ENCODE measurements at places on chromosomes 16 and 17.

DNA sequence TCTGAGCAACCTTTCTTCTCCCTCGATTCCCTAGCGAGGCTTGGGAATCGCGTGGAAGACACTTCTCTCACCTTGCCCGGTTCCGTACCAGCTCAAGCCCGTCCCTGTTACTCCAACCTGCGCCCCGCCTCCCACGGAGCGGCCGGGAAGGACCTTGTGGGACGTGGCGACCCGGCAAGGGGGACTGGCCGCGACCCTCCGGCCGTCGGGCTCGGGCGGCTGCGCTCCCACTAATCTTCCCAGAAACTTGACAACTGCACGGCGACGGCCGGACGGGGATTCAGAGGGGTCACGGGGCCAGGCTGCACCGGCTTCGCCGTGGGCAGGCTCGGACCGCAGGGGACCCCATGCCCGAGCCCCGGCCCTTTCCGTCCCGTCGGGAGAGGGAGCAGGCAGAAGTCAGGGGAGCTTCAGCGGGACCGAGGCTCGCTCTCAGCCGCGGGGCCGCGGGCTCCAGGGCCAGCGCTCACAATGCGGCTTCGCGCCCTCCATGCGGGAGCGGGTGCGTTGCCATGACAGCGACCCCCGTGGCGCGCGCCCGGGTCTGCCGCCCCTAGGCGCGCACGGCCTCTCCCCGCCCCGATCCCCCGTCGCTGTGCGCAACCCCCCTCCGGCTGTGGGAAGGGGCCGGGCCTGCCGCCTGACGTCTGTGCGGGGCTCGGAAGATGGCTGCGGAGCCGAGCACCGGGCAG is at the start of gene SGSM2:
TSS of gene SGSM2 (plus strand) at position 650 of the 692 bp plus-strand sequence. CDS start 188 bp downstream, outside the sequence.
- peak; percentile 59 for DNase-seq

DNA sequence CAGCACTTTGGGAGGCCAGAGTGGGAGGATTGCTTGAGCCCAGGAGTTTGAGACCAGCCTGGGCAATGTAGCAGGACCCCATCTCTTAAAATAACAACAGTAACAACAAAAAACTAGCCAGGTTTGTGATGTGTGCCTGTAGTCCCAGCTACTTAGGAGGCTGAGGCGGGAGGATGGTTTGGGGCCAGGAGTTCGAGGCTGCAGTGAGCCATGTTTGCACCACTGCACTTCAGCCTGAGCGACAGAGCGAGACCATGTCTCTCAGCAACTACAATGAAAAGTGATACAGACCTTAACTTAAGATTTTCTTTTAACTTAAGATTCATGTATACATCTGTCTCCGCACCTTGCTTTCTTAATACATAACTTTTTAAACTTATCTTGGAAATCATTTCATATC is 17.2 kb downstream of the NKD1 start:
- no peak for DNase-seq

DNA sequence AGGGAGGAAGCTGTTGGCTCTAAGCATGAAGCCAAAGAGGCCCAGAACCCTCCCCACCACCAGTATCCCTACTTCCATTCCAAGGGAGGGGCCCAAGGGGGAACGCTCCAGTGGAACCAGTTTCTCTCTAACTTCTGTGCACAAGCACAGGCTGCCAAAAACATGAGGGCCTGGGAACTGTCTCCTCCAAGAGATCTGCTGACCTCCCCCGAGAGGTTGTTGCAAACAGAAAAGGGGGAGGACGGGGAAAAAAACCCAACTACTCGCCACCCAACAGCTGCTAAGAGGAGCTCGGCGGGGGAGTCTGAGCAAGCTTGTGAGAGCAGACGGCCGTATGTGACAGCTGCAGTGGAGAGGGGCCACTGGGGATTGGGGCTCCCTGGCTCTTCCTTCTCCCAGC is 15.7 kb upstream of the SLC35B1 start:
- no peak for DNase-seq

- no peak for DNase-seq
Measured at GRCh38 chr17:40331743-40332641, 23.0 kb downstream of the RARA start.

GRCh38 chr17:60926466-60927183 is 249.0 kb downstream of the BCAS3 start:
- DNase-seq, result no peak

DNA sequence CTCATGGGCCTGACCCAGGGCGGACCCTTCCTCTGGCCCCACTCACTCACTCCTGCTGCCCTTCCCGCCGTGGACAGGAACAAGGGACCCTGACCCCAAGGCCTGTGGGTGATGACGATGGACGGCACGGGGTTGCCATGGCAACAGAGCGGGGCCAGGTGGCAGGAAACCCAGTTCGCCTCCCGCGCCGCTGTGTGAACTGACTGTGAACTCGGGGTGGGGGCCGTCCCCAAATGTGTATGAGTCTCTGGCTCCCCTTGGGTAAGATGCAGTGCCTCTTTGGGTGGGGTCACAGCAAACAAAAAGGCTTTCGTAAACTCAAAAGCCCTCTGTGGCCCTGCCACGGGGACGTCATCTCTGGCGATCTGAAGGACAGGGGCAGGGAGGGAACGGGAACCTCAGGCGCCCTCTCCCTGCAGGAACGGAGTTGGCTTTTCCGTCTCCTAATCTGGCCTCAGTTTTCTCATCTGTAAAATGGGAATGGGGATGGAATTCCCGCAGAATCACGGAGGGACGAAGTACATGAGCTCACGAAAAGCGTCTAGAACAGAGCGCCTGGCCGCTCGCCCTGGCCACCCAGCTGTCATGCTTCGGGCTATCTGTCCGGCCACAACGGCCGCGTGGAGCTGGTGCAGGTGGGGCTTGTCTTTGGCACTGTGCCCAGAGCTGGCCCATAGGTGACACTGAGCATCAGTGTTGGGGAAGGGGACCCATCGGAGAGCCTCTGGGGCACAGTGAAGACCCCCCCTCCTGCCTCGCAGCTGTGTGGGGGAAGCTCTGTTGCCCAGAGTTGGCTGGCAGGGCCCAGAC is 44.9 kb upstream of the PABPN1L start:
- DNase-seq, result no peak

GRCh38 chr16:85891776-85892166 is 7.2 kb upstream of the IRF8 start:
- DNase-seq, result no peak

GRCh38 chr16:17278988-17279387 is 191.8 kb downstream of the XYLT1 start:
- no peak for DNase-seq

DNA sequence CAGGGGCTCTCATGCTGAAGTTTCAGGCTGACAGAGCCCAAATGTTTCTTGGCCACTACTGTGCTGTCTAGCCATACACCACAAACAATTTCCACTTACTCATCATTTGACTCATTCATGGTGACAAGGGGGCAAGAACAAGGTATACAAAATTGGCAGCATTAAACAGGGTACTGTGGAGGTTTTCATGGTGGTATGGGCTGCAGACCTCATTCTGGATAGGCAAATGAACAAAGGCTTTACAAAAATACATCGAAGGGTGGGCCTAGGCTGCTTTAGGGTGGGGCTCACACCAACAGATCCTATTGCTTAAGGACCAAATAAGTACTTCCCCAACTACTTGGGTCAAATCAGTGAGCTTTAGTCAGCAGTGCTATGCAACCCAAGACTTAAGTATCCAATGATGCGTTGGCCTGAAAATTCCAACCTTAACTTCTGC is 53.0 kb downstream of the N4BP1 start:
- DNase-seq, result no peak

GRCh38 chr16:78235168-78235800 is 135.8 kb downstream of the WWOX start:
- peak; percentile 44 for DNase-seq

DNA sequence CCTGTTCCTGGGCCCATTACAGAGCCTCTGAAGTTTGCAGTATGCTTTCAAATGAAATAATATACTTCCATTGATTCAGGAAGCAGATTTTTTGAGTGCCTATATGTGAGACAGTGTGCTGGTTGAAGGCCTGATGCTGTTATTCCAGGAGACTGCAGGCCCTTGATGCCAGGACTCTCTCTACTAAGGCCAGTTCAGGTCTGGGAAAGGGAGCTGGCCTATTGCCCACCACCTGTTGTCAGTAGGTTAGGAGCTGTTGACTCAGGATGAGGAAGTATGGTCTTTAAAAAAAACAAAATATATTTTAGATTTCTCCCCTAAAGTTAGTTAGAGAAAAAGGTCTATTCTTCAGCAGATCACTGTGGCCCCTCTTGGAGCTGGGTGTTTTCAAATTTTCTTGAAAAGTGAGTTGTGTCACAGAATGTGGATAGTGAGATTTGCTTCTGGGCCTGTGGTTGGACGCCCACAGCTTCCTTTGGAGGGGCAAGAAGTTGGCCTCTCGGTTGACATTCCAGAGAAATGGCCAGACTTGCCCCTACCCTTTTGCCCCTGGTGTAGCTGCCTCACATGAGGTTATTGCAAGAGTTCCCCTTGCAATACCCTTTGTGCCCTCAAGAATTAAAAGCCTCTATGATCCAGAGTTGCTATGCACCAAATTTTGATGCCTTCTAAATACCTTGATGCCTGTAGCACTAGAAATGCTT is 7.9 kb downstream of the ESRP2 start:
- no peak for DNase-seq

DNA sequence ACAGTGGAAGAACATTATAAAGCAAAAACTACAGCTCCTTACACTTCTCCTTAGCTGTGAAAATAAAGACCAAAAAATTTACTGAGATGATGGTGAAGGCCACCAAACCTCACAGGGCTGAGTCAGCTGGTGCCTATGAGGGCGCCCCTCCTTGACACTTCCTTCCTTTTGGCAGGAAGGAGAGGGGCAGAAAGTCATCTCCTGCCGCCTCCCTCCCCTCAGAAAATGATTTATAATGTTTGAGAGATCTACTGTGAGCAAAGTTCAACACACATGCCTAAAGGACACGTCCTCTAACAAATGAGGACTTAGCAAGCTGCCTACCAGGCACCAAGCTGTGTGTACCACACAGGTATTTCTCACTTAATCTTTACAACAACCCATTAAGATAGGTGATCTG is 245.7 kb downstream of the PRKCA start:
- no peak for DNase-seq

GRCh38 chr17:35575759-35576158 is 2.6 kb downstream of the PEX12 start:
- no peak for DNase-seq

- no peak for DNase-seq
Measured at GRCh38 chr16:24093049-24093448, 163.1 kb upstream of the CACNG3 start.

GRCh38 chr17:41013606-41014005 is 4.7 kb upstream of the KRTAP3-1 start:
- no peak for DNase-seq

- no peak for DNase-seq
Measured at GRCh38 chr17:72719578-72720493, 372.7 kb downstream of the SLC39A11 start.

- no peak for DNase-seq
Measured at GRCh38 chr16:74735554-74735953, 34.9 kb upstream of the MLKL start.

DNA sequence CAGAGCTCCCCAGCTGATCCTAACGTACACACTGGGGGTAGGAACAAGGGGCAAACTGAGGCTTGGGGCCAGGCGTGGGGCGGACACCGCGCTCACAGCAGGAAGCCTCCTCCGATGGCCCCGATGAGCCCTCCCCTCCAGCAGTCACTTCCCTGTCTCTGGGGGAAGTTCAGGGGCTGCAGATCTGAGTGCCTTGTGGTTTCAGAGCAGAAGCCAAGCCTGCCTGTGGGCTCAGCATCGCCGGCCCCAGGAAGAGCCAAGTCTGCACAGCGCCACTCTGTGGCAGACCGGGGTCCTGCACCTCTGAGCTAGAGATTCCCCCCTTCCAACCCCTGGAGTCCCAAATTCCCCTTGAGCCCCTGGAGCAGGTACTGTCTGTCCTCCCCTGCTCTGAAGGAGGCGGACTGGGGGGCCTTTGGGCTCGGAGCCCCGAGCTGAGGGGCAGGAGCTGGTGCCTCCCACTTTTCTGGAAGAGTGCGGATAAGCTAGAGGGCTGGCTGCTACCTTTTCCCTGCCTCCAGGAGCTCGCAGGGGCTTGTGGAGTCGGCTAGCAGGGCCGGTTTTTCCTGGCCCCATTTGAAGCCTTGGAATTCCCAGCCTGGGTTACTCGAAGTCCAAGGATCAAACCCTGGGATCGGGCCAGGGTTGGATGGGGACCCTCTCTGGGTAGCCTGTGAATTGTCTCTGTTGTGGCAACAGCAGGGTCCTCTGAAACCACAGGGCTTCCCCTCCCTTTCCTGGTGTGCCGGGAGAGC is 2.9 kb downstream of the GSE1 start:
- peak; percentile 58 for DNase-seq
